ENCODE measurements at places on chromosomes 4 and X.

DNA sequence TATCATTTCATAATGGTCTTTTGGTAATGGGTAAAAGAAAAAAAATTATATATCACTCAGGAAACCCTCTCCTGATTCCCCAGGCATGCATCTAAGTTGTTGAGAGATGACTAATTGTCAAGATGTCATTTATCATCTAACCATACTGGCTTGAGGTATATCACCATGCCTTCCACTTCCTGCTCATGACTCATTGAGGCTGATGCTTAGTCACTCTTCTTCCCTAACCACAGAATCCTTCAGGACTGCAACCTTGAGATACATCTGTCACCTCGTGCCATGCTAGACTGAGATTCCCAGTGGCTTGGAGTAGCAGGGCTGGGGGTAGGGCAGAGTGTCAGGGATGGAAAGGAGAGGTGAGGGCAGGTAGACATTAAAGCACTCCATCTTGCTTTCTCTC lies 782.5 kb upstream of the INTU start:
- no peak for DNase-seq

DNA sequence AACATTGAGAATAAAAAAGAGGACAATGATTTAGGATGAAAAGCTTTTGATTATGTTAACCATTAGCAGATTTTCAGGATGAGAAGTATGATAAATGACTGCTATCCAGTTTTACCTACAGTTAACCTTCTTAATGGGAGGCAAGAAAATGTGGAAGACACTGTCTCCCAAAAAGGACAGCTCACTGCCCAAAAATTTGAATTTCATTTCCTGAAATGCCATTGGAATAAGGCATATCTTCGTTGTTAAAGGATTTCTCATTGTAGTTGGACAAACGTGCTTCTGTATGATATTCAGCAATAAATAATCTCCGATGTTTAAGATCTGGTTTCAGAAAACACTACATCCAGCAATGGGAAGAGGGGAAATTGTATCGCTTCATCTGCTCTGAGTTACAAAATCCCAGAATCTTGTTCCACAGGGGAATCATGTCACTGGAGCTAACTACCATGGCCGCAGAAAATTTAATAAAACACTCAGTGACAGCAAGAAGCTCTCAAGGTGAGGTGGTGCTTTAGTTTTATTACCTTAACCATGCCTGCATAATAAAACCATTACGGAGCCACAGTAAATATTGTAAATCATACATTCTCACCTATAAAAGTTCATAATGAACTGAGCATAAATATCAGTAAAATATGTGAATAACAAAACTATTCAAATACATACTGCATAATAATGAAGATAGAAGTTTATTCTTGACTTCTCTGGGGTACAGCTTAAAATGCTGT lies 552.3 kb downstream of the PCDH7 start:
- no peak for DNase-seq

GRCh38 chrX:55450259-55450658 lies 1.7 kb upstream of the MAGEH1 start:
- no peak for DNase-seq

DNA sequence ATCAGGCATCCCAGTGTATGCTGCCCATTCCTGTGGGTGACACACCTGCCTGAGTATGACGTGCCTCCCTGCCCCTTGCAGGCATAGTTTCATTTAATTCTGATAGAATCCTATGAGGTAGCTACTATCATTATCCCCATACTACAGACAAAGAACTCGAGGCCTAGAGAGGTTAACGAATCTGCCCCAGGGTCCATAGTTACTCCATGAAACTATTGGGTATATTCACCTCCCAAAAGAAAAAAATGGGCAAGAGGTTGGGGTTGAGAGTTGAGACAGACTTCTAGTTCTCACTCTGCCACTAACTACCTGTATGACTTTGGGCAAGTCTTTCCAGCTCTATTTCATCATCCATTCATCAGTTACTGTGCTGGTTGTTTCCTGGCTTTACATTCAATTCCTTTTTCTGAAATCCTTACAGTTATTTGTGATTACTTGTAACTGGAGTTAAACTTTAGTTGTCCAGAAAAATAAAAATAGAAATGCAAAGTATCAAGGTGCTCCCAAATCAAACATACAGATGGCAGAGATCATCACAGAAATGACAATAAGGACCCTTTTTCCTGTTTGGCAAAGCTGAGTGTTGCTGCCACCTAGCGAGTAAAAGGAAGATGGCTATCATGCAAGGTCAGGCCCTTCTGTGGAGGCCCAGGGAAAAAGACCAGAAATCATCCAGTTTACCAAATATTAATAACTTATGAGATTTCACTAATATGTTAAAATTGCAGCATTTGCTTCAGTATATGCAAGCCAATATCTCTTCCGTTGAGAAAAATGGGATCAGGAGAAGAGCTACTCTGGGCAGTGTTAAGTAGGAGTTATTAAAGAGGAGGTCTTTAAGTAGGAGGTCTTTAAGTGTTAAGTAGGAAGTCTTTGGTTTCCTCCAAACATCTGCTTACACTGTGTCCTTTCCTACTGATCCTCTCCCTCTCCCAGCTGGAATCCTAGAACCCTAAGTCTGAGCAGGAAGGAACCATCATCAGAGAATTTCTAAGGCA lies 17.1 kb upstream of the MAP7D3 start:
- DNase-seq: peak; percentile 28

- DNase-seq: no peak
These were observed 13.5 kb upstream of the NONO start for GRCh38 chrX:71269801-71270395.

DNA sequence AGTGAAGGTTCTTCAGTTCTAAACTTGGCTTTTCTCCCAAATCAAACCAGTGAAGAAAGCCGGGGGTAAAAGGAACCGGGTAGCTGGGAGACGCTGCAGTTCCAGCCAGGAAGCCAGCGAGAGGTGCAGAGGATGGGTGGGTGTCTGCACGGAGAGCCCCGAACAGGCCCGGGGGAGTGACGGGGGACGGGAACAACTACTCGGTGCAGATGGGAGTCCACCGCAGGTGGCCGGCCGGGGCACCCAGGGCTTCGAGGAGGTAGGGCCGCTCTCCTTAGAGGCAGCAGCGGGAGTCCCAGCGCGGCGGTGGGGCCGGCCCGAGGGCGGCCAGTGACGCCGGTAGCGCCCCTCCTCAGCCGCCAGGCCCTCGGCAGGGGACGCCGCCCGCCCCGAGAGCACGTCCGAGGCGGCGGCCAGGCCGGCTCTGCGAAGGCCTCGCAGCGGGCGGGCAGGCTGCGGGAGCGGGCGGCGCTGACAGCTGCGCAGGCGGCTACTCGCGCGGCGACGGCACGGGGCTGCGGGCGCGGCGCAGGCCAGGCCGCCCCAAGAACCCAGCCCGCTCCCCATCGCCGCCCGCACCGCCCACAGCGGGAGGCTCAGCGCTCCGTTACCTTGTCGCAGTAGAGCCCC lies 449 bp downstream of the FBXL5 start:
- DNase-seq: no peak

- DNase-seq: no peak
These were observed 99.3 kb upstream of the GRPR start for GRCh38 chrX:16023790-16024734.

DNA sequence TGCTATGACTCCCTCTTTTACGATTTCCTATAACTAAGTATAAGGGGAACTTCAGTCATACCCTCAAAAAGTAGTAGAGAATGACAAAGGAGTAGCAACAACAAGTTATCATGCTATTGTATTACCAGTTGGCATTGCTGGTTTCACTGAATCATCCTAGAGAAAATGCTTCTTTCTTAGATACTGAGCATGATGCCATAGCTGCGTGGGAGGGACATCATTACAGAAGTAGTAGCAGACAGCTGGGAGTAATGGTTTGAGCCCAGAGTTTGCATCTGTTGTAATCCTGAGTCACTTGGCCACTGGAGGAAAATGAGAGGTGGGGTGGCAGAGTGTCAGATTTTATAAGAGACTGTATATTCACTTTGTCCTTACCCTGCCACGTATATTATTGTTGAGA lies 38.6 kb downstream of the MTMR1 start:
- DNase-seq: no peak
